ENCODE measurements at places on chromosomes 4 and X.

DNA sequence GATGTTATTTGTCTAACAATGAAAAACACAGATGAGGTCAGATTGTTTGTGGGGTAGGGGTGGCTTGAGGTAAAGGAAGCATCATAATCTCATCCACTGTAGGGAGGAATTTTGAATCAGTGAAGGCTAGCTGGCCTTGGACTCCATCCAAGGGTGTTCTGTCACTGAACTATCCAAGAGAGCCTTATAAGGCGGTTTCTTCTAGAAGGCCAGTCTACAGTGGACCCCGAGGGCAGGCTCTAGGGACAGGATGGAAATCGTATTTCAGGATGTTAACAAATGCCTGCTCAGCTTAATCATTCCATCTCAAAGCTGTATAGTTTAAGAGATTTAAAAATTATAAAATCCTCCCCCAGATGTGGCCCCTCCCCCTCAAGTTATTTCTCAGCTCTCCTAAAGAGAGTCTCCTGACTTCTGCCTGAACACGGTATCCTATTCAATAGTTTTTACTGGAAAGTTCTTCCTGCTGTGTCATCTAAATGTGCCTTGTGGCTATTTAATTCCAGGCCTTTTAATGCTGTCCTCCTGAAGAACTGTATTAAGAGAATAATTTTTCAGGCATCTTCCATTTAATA, 8.0 kb downstream of the IGFBP7 start:
- H3K27ac ChIP-seq: no peak overlapping the region
- no peak for DNase-seq
- no peaks in the 10 kb centered on the region for H3K36me3 ChIP-seq
- H3K4me3 ChIP-seq: no peak overlapping the region
- peaks cover 9% of the 10 kb centered on the region for H3K27me3 ChIP-seq

DNA sequence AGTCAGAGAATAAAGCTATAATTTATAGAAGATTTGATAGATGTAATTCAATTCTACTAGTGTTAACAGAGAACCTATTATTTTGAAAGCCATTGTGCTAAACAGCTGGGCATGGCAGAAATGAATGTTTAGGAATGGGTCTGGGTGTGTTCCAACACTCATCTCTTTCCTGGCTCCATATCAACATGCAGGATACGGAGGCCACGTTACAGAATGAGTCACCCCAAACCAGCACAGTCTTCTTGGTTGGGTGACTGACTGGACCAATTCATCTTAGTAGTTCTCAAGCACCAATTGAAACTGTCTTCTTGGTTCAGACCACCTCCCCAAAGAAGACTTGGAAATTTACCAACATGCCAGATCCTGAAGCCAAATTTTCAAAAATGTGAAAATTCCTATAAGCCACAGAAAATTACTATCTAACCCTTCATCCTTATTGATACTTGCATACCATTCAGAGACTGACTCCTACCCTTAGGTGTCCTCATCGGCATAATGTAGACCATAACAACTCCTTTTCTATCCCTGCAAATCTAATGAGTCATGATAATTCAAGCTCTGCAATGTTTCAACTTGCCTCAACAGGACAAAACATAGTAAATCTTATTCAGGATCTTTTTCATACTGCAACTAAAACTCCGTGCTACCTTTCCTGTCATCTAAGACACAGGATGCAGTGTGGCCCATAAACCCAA, 52.0 kb upstream of the ATOH1 start:
- no peak for DNase-seq
- no peak overlapping the region for H3K27ac ChIP-seq
- no peaks in the 10 kb centered on the region for H3K36me3 ChIP-seq
- no peaks in the 10 kb centered on the region for H3K4me1 ChIP-seq
- no peak overlapping the region for H3K4me3 ChIP-seq

DNA sequence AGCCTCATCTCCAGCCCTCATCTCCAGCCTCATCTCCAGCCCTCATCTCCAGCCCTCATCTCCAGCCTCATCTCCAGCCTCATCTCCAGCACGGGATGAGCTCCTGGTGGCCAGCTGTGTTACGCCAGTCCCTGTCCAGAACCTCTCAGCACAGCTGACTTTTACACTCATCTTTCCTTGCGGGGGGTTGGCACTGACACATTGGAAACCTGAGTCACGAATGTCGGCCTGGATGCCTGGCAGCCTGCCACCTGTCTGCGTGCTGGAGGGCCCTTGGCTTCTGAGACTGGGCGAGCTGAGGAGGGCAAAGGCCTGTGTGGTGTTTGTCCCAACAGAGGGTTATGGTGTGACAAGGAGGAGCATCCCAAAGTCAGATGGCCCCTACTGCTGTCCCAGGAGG, 66.1 kb upstream of the HGFAC start:
- peaks cover 36% of the 10 kb centered on the region for H3K27me3 ChIP-seq
- H3K4me3 ChIP-seq: no peak overlapping the region
- H3K27ac ChIP-seq: no peak overlapping the region
- H3K36me3 ChIP-seq: no peaks in the 10 kb centered on the region
- peaks cover 25% of the 10 kb centered on the region for H3K4me1 ChIP-seq

DNA sequence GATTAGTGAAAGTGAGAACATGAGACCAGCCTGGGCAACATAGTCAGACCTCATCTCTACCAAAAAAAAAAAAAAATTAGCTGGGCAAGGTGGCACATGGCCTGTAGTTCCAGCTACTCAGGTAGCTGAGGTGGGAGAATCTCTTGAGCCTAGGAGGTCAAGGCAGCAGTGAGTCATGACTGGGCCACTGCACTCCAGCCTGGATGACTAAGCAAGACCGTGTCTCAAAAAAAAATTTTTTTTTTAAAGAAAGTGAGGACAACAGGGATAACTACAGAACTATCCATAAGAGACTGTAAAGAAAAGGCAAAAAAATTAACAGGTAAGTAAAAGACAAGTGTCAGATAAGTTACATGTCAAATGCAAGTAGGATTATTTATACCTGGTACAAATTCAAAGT, 13.5 kb upstream of the SPP1 start:
- no peak overlapping the region for H3K27ac ChIP-seq
- no peaks in the 10 kb centered on the region for H3K27me3 ChIP-seq
- H3K4me1 ChIP-seq: no peaks in the 10 kb centered on the region
- H3K4me3 ChIP-seq: no peak overlapping the region
- DNase-seq: no peak
- H3K36me3 ChIP-seq: no peaks in the 10 kb centered on the region

DNA sequence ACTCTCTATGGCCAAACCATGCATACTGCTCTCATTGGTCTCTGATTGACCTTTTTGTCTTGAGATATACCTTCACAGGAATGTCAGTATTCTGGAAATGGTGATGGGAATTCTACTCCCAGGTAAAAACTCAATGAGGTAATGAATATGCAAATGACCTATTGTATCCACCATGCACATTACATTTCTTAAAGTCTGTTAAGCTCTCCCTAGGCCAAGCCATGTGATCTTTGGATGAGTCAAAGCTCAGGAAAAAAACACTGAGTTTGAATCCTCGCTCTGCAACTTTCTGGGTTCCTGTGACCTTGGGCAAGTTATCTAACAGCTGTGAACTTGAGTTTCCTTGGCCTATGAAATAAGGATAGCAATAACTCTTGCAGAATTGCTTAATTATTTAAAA, 175.4 kb downstream of the PPP1R2C start:
- no peak overlapping the region for H3K27ac ChIP-seq
- H3K27me3 ChIP-seq: no peaks in the 10 kb centered on the region
- no peaks in the 10 kb centered on the region for H3K36me3 ChIP-seq
- no peak for DNase-seq
- no peak overlapping the region for H3K4me3 ChIP-seq
- H3K4me1 ChIP-seq: no peaks in the 10 kb centered on the region

DNA sequence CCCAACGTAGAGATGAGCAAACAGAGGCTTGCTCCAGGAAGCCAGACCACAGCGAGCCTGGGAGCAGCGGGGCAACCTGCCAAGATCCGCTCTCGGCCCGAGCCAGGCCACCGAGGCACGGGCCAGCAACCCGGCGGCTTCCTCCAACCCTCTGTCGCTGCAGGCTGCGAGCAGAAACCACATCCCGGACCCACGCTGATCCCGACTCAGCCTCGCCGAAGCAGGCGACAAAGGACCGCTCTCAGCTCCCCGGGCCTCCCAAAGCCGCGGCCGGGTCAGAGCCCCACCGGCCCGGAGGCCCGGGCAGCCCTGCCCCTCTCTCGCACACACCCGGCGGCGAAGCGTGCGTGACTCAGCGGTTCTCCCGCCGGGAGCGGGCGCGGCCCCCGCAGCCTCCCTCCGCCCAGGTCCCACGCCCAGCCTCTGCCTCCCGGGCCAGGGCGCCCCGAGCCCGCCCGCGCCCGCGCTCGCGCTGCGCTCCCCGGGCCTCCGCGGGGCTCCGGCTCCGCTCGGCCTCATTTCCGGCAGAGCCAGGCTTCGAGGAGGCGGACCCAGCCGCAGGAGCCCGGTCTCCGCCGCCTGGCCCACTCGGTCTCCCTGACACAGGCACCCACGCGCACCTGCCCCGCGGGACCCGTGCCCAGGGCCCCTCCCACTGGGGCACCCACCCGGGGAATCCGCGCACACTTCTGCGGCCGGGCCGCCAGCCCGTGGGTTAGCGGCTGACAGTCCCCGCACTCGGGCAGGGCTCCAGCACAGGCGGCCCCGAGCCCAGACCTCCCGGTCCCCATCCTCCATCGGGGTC, 1.7 kb downstream of the PPP2R2C start:
- no peak for DNase-seq
- peaks cover 63% of the 10 kb centered on the region for H3K27me3 ChIP-seq
- H3K36me3 ChIP-seq: no peaks in the 10 kb centered on the region

- no peak overlapping the region for H3K27ac ChIP-seq
- H3K27me3 ChIP-seq: no peaks in the 10 kb centered on the region
- H3K36me3 ChIP-seq: peaks cover 6% of the 10 kb centered on the region
- peaks cover 6% of the 10 kb centered on the region for H3K4me1 ChIP-seq
Observed at GRCh38 chr4:184460499-184461285, 13.7 kb downstream of the IRF2 start.

DNA sequence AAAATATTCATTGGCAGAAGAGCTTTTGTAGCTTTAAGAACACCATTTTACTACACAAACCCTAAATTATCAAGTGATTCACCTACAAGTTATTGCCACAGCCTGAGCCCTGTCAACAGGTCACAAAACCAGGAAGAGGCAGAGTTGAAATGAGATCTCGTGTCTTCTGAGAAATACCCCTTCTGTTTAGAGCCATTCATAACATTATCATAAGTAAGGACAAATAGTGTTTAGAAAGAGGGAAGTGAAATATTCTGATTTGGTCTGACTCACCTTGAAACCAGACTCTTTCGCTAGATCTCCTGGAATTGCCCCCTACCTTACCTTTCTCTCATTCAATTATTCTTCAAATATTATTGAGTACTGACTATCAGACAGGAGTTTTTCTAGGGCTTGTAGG, 5.9 kb downstream of the ETDB start:
- DNase-seq: no peak
- no peak overlapping the region for H3K27ac ChIP-seq
- no peaks in the 10 kb centered on the region for H3K27me3 ChIP-seq

DNA sequence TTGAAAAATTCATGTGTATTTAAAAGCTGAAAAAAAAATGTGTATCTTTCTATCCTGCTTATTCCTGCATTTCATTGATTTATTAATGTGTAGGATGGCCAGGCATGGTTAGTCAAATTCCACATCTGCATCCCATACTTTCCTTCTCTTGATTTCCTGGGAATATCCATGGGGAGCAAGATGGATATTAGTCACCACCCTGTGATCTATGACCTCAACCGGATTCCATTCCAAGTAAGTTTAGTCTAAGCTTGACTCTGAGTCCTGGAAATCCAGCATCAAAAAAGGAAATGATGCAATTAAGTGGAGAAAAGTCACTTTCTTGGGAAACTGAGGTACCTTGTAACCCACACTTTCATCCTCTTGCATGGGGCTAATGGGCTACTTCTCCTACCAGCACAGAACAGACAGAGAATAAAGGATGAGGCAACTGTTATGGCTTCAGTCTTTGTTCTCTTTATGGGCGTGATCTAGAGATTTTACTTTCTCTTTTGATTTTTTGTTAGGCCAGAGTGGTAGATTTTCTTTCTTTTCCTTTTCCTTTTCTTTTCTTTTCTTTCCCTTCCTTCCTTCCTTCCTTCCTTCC, 17.1 kb upstream of the BEX4 start:
- H3K27ac ChIP-seq: no peak overlapping the region
- no peak overlapping the region for H3K4me3 ChIP-seq
- H3K27me3 ChIP-seq: no peaks in the 10 kb centered on the region
- no peaks in the 10 kb centered on the region for H3K36me3 ChIP-seq

DNA sequence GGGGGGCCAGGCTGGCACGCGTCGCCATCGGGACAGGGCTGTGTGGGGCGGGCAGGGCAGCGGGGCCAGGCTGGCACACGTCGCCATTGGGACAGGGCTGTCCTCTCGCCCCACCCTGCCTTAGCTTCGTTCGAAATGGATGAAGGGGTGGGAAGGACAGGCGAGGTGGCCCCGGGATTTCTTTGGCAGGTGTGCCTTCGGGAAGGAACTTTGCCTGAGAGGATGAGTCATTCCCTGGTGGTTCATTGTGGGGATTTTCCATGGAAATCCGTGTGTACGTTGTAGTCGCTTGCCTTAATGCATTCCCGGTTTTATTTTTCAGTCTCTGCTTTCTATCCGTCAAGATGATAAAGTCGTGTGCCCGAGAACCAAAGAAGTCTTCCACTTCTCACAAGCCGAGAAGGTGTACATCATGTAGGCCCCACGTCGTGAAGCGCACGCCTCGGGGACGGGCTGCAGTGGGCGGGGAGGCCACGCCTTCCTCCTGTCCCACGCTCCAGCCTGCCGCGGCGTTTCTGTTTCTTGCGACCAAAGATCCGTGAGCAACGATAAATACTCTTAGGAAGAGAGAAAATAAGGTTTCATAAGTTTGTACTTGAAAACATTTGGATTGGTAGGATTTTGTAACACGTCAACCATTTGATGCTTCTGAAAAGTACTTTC, 8.1 kb upstream of the UVSSA start:
- H3K36me3 ChIP-seq: peaks cover 61% of the 10 kb centered on the region
- no peak overlapping the region for H3K27ac ChIP-seq
- no peak overlapping the region for H3K4me3 ChIP-seq
- no peaks in the 10 kb centered on the region for H3K4me1 ChIP-seq
- no peak for DNase-seq

DNA sequence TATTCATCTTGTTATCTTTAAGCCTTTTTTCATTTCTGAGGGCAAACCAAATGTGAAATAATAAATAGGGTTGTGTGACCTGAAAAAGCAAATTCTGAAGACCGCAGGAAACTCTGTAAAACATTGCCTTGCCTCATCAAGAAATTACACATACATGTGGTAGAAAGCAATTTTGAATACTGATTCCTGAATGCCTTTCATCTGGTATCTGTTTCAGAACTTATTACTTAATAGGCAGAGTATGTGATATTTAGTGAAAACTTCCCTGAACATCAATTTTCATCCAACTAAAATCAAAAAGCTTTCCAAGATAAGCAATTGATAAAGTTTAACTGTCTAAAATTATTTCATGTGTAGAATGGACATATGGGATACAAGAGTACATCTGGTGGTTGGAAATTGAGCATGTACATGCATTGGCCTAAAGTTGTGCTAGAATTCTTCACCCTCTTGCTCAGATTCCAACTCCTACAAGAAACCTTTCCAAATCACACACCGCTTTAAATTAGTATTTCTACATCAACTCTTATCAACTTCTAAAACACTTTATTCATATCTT, 606.0 kb upstream of the LCORL start:
- H3K4me3 ChIP-seq: no peak overlapping the region
- no peak overlapping the region for H3K27ac ChIP-seq
- H3K36me3 ChIP-seq: no peaks in the 10 kb centered on the region
- H3K27me3 ChIP-seq: no peaks in the 10 kb centered on the region

GRCh38 chr4:127875791-127876190, 4.9 kb upstream of the PLK4 start:
- no peaks in the 10 kb centered on the region for H3K27me3 ChIP-seq
- no peak for DNase-seq
- H3K4me3 ChIP-seq: no peak overlapping the region
- no peaks in the 10 kb centered on the region for H3K36me3 ChIP-seq

GRCh38 chr4:159269956-159270355, 167.1 kb downstream of the RAPGEF2 start:
- H3K36me3 ChIP-seq: no peaks in the 10 kb centered on the region
- H3K4me3 ChIP-seq: no peak overlapping the region
- H3K4me1 ChIP-seq: no peaks in the 10 kb centered on the region
- H3K27me3 ChIP-seq: no peaks in the 10 kb centered on the region
- H3K27ac ChIP-seq: no peak overlapping the region
- no peak for DNase-seq

All from T-cell (primary cell).